Stimulated activated CD4-positive, alpha-beta T cell treated with anti-CD3 and anti-CD28 coated beads, Interleukin-1b, Interleukin-23, amount 100 ng/mL, for 48 hours (primary cell): ENCODE measurements at places on chromosomes 1 and 21.

DNA sequence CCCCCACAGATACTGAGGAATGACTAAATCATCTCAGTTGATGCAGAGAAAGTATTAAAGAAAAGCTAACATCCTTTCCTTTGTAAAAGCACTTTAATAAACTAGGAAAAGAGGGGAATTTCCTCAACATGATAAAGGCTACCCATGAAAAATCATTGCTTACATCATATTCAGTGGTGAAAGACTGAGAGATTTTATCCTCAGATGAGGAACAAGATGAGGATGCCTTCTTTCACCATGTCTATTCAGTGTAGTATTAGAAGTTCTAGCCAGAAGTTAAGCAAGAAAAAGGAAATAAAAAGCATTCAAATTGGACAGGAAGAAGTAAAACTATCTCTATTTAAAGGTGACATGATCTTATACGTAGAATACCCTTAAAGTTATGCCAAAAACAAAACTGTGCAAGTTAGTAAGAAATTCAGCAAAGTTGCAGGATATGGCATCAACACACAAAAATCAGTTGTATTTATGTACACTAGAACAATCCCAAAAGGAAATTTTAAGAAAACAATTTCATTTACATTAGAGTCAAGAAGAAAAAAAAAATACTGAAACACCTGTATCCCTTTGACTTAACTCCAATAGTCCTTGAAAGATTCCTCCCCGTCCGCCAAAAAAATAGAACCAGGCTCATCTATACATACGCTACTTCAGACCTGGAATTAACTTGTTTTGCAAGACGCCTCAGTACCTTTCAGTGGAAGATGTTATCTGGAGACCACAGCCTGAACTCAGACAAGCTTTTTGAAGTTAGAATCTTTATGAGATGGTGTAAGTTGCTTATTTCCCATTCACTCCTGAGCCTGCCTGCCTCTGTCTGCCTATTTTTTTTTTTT, 17.5 kb downstream of the ZMYM4 start:
- DNase-seq, result no peak

GRCh38 chr1:219152751-219153150, 20.9 kb upstream of the LYPLAL1 start:
- DNase-seq, result no peak

DNA sequence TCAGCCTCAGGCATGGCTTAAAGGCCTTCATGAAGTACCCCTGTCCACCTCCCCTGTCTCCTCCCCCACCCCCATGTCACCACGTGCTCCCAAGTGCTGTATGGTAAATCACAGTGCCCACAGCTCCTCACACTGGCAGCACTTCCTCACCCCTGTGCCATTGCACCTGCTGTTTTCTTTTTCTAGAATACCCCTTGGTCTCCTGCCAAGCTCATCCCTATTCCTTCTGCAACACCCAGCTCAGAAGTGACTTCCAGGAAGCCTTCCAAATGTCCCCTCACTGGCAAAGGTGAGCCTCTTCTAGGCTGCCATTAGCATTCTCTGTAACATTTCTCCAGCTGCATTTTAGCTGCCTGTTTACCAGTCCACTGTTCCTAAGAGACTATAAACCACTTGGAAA, 9.4 kb downstream of the AKNAD1 start:
- no peak for DNase-seq

DNA sequence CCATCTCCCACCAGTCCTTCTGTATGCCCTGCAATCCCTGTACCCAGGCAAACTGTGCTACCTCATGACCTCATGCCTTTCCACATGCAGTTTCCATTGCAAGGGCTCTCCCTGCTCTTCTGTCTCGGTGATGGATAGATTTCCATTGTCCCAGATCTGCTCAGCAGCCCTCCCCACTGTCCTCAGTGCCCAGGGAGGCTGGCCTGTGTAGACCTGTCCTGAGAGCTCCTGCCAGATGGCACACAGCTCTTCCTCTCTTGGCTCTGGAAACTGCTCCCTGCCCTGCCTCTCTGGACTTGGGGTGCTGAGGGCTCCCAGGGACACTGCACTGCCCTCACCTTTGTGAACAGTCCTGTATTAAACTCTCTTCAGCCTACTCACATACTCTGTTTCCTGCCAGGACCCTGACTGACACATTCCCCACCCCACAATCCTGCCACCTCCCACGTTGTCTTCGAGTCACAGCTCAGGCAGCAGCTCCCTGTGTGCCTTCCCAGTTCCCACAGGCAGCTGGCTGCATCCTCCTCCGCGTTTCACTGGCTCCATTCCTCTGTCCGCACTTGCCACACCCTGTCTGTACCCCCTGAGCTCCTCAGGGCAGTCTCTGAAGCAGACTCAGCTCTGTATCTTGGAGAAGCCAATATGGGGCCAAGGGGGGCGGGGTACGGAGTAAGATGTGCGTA, 57.0 kb downstream of the SPATA46 start:
- DNase-seq, result no peak

DNA sequence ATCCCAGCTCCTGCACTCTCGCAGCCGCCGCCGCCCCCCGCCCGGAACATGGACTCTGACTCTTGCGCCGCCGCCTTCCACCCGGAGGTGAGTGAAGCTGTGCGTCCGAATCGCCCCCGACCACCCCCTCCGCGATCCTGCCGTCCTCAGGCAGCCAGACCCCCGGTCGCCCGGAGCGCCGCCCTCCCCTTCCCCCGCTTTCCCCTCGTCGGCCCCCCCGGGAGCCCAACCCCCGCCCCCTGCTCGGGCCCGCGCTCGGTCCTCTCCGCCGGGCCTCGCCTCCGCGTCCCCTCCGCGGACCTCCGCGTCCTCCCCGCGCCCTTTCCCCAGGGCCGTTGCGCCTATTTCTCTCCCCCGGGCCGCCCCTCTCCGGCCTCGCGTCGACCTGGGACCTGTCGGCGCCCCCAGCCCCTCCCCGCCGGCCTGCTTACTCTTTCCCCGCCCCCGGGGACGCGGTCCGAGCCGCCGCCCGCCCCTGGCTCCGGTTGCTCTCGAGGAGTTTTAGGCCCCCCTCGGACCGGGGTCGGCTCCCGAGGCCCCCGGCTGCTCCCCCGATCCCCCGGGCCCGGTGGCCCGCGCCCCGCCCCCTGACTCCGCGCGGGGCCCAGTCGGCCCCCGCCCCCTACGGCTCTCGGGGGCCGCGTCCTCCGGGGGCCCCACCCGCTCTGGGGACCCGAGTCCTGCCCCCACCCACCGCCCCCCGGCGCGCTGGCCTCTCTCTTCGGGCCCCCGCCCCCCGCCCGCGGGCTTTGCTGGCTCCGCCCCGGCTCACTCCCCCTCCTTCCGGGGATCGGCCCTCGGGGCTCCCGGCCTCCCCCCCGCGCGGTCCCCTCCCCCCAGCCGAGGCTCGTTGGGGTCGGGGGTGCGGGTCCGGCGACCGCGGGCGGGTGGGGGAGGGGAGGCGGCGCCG, 743 bp downstream of the PHF13 start:
- peak; percentile 37 for DNase-seq

GRCh38 chr21:46503922-46504550, 45.3 kb downstream of the DIP2A start:
- DNase-seq, result no peak

DNA sequence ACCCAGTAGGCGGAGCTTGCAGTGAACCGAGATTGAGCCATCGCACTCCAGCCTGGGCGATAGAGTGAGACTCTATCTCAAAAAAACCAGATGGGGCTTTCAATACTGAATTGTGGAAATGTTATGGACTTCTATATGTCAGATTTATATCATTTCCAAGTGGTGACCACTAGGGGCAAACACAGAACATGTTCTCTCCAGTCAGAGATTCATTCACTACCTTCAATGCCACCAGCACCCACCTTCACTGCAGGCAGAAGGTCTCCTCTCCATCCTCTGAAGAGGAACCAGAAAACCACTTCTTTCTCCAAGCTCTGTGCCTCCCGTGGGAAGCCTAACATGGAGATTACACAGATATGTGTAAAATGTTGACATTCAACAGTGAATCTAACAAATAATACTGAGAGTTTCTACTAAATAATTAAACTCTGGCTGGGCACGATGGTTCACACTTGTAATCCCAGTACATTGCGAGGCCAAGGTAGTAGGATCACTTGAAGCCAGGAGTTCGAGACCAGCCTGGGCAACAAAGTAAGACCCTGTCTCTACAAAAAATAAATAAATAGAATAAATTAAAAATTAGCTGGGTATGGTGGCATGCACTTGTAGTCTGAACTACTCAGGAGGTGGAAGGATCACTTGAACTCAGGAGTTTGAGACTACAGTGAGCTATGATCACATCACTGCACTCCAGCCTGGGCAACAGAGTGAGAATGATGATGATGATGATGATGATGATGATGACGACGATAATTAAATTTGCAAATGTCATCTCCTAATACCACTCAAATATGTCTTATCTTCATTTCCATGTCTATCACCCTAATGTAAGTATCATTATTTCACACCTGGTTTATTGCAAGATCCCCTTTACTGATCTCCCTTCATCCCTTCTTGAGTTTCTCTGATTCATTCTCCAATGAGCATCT, 151.1 kb downstream of the ZNF281 start:
- DNase-seq, result no peak

GRCh38 chr21:36388835-36389234, 3.6 kb downstream of the CHAF1B start:
- DNase-seq, result no peak

DNA sequence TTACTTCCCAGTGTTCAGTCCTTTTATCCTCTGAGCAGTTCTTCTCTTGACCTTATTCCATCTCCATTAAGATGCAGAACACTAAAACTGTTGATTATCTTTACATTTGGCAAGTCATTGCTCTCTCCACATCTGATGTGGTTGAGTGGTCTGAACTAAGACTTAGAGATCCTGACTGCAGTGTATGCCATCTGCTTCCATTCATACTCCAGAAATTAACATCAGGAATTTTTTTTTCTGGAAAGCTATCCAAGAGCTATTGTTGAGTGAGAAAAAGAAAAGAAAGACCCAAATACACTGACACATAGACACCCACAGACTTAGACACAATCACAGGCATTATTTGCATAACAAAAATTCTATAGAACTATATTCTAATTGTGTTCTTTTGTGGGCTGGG, 3.7 kb upstream of the TRIM62 start:
- no peak for DNase-seq

- no peak for DNase-seq
Measured at GRCh38 chr21:15732290-15732995, 2.7 kb downstream of the USP25 start.

- no peak for DNase-seq
Measured at GRCh38 chr1:156492591-156493080, 7.9 kb downstream of the MEF2D start.

DNA sequence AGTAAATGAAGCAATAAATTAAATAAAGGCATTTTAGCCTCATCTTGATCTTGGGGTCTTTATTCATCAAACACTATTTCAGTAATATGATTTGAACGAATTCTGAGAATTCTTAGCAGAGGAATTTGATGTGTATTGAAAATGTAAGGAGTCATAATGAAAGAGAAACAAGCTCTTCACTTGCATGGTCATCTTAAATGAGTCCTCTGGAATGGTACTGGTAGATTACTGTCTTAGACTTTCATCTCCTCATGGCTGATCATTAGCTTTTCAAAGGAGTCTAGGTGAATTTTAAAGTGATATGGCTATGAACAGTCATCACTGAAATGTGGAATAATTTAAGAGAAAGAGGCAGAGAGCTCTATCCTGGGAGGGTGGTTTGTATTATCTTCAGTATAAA, 30.0 kb downstream of the PRRC2C start:
- DNase-seq, result no peak

DNA sequence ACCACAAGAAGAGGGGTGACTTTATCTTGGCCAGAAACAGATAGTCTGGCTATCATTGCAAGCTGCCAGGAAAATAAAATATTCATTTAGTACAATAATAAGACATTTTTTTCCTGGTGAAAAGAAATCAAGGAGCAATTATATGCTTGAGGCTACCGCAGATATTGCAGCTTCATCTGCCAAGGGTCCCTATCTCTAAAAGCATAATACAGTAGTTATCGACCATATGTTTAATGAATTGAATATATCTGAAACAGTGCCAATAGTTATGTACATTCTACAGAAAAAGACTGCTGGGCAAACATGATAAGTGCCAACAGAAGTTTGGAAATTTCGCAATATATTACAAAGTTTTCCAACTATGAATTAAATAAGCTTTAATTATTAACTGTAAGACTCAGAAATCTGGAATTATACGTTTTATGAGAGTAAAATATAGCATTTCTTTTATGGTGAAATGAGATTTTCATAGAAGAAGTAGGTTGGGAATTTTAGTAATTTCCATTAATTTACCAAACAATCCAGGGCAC, 561.1 kb upstream of the ZP4 start:
- no peak for DNase-seq

DNA sequence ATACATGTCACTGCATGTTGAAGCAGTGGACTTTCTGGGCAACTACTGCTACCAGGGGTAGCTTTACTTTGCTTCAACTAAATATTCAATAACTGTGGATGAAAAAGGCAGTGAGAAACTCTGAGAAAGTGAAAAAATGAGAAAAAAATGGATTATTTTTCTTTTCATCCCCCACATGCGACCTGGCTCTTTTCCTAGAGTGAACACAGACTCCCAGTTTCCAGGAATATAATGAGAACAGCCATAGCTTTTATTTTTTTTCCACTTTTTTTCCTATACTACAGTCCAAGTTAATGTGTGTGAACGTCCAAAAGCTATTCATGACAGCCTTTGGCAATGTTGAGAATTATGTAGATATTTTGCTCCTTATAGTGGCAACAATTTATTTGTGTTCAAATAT, 230.4 kb downstream of the DNM3 start:
- no peak for DNase-seq

DNA sequence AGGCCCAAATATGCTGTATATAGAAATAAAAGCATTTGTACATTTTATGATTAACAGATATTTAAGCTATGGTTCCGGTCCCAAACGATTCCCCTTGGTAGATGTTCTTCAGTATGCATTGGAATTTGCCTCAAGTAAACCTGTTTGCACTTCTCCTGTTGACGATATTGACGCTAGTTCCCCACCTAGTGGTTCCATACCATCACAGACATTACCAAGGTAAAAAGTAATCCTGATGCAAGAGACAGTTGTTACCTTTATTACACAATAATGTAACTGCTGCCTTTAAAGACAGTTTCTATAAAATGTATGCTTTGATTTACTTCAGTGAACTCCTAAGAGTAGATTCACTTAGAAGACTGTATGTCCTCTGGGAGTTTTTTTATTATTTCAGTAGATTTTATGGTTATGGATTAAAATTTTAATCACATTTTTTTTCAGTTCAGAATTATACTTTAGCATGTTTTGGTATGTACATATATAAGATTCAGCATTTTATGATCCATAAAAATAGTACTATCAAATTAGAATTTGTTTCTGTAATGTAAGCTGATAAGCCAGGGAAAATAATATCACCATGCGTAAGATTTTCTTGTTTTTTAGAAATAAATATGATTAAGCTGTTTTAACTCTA, 96.5 kb downstream of the USP25 start:
- DNase-seq, result no peak
